Activated T-helper 1 cell treated with anti-CD3 and anti-CD28 coated beads, Interleukin-12 subunit alpha, Interleukin-12 subunit beta, Interleukin-2, Interleukin-4 antibody, amounts not matched to agents 30 ng/mL and 10 ng/mL and 1 ng/mL, durations not matched to agents 14 hours and 24 hours and 36 hours (primary cell): ENCODE measurements at places on chromosomes 1 and 21. TPM values are rescaled to one million over a fixed set of nuclear protein-coding genes. Genes with fewer than 3 reads are reported as not detected.

The MORN1 gene
- 8.4 and 8.6 TPM in 2 replicates for total RNA-seq

The VANGL1 gene
- 9.9 TPM in 2 replicates for total RNA-seq

The KIF14 gene
- 11.5 and 12.5 TPM in 2 replicates for total RNA-seq

The TRIM62 gene
- 4.1 and 4.5 TPM in 2 replicates for total RNA-seq

The TAS1R3 gene
- 0.22 and 0.34 TPM in 2 replicates for total RNA-seq

The TIAM1 gene
- total RNA-seq = 119 and 127 TPM in 2 replicates

The IFI44 gene
- total RNA-seq = 26.9 and 28.1 TPM in 2 replicates

The ACTA1 gene
- 0.20 TPM in 1 of 2 replicates, not detected in the other for total RNA-seq

The S100B gene
- total RNA-seq = not detected in 2 replicates

The MYOM3 gene
- not detected in 2 replicates for total RNA-seq

The GJA4 gene
- total RNA-seq = not detected in 2 replicates

The CATSPERE gene
- total RNA-seq = 0.08 and 0.17 TPM in 2 replicates

The RCSD1 gene
- 78.6 and 81.9 TPM in 2 replicates for total RNA-seq

The KCNH1 gene
- not detected in 2 replicates for total RNA-seq

The TEX38 gene
- 0.18 TPM in 1 of 2 replicates, not detected in the other for total RNA-seq

The MMEL1 gene
- 0.86 and 1.0 TPM in 2 replicates for total RNA-seq

The FAM163A gene
- total RNA-seq = not detected in 2 replicates

The AUNIP gene
- total RNA-seq = 10.2 and 12.3 TPM in 2 replicates

The SIM2 gene
- total RNA-seq = 0.24 and 0.47 TPM in 2 replicates
